ENCODE measurements at places on chromosomes 11 and 22.
A peak's percentile ranks its signal among the peaks of the same experiment; 100 is the strongest.

DNA sequence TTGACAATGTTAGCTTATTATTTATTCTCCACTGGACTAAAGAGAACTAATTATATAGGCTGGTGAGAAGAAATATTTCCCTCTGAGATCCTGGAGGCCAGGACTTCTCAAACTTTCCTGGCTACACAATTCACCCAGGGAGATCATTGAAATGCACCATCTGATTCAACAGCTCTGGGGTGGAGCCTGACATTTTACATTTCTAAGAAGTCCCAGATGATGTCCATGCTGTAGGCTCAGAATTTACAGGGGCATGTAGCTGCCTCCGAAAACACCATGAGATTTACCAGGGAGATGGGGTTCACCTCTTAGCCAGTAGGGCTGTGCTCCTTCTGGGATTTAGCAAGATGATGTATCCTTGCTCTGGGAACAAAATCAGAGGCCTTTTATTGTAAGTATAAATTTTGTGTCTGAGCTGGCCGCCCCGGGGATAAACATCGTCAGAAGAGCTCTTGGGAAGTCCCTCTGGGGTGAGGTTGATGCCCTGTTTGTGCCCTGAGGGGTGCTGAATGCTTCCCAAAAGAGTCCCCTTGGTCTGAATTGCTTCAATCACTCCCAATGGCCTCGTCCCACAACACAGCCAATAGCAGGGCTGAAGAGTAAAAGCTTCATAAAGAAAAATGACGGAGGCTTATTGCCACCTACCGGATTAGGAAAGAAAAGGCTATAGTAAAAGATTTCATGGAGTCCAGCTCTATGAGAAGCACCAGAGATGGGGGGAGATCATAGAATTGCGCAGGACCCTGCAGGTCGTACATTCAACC, 33.4 kb upstream of the API5 start:
- peak; percentile 47 for DNase-seq

- DNase-seq, result no peak
Observed at GRCh38 chr11:23606191-23606590, 745.9 kb upstream of the CCDC179 start.

- DNase-seq, result peak; percentile 39
Observed at GRCh38 chr11:103735497-103736032, 300.9 kb upstream of the DDI1 start.

DNA sequence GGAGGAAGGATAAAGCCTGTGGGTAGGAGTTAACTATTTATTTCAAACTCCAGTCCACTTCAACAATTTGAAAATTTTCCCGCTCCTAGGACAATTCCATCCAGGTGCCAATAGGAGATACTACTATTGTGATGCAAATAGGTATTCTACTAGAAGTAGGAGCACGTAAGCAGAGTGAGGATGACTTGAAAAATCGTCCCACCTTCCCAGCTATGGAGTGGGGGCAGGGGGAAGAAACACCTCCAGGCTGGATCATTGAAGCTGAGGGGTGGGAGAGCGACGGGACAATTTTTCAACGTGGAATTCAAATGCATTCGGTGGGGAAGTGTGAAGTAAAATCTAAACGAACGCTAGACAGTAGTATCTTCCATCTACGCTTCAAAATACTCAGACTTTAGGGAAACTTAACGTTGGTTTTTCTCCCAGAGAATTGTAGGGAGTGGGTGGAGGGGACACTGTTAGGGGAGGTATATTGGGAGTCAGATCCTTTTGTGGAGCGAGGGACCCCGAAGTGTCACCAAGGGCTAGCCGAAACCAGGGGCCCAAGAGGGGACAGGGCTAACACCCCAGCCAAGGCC, 523 bp upstream of the ARHGAP42 start:
- no peak for DNase-seq

GRCh38 chr22:48757581-48757980, 1070.1 kb downstream of the BRD1 start:
- no peak for DNase-seq

DNA sequence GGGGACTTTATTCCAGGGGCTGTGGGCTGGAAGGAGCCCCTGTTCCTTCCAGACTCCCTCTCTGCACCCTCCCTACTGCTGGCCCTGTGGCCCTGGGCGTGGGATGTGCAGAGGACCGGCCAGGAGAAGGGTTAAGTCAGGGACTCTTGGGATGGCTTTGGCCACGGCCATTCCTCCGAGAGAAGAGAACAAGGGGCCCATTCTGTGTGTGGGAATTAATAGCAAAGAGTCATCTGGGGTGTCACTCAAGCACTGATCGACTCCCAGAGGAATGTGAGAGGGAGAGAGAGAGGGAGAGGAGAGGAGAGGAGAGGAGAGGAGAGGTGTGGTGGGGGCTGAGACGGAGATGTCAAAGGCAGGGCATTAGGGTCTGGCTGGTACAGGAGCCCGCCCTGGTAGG, 14.2 kb upstream of the SOX10 start:
- DNase-seq, result no peak

- DNase-seq, result no peak
Observed at GRCh38 chr11:330307-330693, 9.6 kb upstream of the IFITM3 start.

- DNase-seq, result no peak
Observed at GRCh38 chr11:73245461-73245860, 26.7 kb upstream of the P2RY6 start.

DNA sequence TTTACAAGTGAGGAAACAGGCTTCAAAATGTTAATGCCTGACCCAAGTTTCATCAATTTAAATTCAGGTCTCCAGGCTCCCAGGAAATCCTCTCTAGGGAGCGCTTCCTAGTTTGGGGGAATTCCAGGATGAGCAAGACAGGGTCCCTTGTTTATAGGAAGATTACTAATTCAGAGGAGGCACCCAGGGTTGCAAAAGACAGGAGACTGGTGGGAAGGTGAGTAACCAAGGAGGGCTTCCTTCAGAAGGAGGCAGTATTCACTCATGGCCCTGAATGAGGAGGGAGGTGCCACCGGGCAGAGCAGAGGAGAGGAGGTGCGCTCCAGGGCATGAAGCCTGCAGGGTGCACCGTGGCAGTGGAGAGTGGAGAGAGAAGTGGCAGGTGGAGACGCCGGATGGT, 1.6 kb downstream of the TMEM132A start:
- peak; percentile 57 for DNase-seq
